ENCODE measurements at places on chromosomes 5 and 9.
A peak's percentile ranks its signal among the peaks of the same experiment; 100 is the strongest.

GRCh38 chr5:142016556-142016955, 3.7 kb upstream of the GNPDA1 start:
- H3K4me1 ChIP-seq = peaks cover 78% of the 10 kb centered on the region
- H3K4me3 ChIP-seq = peak overlapping the region; percentile 68
- peak; percentile 47 for DNase-seq
- H3K36me3 ChIP-seq = peaks cover 8% of the 10 kb centered on the region

DNA sequence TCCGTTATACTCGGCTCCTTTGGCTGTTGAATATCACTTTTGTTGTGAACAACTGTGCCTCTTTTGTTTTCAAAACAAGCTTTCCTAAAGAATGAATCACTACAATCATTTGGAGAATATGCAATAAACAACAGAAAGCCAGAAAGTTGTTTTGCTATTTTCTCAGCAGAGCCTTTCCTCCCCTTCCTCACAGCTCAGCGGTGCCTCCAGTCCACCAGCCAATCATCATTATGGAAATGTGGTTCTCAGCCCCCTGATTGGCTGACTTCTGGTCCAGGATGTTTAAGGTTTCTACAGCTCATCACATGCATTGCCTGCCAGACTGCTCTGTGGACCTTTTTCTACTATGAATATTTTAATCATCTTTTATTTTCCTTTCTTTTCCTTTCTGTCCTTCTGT, 9.1 kb upstream of the ZNF608 start:
- DNase-seq = no peak
- H3K27ac ChIP-seq = no peak overlapping the region
- peaks cover 5% of the 10 kb centered on the region for H3K27me3 ChIP-seq
- no peaks in the 10 kb centered on the region for H3K36me3 ChIP-seq

DNA sequence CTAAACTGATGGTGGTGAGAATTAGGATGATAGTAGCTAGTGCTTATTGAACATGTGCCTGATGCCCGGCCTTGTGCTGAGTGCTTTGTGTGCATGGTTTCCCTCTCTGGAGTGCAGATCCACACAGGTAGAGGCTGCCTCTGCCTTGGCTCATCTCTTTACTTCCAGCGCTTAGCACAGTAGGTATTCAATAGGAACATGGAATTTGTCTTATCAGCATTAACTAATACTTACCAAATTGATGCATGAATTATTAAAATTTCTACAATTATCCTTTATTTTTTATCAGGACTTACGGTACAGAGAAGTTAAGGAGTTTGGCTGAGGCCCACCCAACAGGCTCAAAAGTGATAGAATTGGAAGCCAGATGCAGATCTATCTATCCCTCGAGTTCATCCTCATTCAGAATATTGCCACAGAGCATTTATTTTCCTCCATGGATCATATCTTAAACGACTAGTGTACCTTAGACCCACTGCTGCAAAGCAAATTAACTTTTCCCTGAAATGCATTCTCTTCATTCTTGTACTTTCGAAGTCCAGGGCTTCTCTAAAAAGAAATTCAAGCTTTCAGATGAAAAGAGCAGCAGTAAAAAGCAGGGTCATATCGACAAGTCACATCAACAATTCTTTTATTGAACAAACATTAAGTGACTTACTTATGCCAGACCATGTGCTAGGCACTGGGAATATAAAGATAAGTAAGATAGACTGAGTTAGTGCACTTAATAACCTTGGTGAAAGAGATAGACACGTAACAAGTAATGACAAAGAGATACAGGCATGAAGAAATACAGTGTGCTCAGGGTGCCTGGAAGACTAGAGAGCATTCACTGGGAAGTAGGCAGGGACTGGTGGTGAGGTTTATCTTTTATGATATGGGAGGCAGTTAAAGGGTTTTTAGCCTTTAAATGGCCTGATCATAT, 290.0 kb downstream of the ARRDC3 start:
- no peaks in the 10 kb centered on the region for H3K36me3 ChIP-seq
- peaks cover 2% of the 10 kb centered on the region for H3K27me3 ChIP-seq
- DNase-seq = no peak
- H3K4me3 ChIP-seq = no peak overlapping the region
- H3K4me1 ChIP-seq = no peaks in the 10 kb centered on the region

GRCh38 chr9:85112391-85112790, 442.9 kb downstream of the NTRK2 start:
- H3K27me3 ChIP-seq = peaks cover 5% of the 10 kb centered on the region
- H3K4me1 ChIP-seq = no peaks in the 10 kb centered on the region
- no peaks in the 10 kb centered on the region for H3K36me3 ChIP-seq
- H3K27ac ChIP-seq = no peak overlapping the region
- no peak overlapping the region for H3K4me3 ChIP-seq
- no peak for DNase-seq

DNA sequence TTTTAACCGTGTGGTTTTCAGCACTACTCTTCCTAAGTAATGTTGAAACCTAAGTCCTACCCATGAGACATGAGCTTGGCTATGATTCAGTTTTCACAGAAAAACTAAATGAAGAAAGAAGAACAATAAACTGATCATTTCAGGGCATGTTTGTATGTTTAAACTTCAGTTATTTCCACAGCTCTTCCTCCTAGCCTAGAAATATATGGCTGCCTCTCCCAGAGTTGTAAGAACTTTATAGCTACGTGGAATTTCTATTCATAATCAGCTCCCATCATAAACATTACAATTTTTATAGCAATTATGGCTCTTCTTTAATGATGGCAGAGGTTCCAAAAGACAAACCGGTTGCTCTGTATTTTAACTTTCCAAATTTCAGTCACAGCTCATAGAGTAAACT, 314.7 kb upstream of the ADAMTSL1 start:
- no peaks in the 10 kb centered on the region for H3K27me3 ChIP-seq
- H3K27ac ChIP-seq = no peak overlapping the region
- H3K4me1 ChIP-seq = no peaks in the 10 kb centered on the region
- H3K36me3 ChIP-seq = no peaks in the 10 kb centered on the region
- H3K4me3 ChIP-seq = no peak overlapping the region
- no peak for DNase-seq

GRCh38 chr5:159091065-159091464, 8.7 kb downstream of the EBF1 start:
- no peak overlapping the region for H3K4me3 ChIP-seq
- no peaks in the 10 kb centered on the region for H3K36me3 ChIP-seq
- no peak overlapping the region for H3K27ac ChIP-seq
- peaks cover 11% of the 10 kb centered on the region for H3K4me1 ChIP-seq

DNA sequence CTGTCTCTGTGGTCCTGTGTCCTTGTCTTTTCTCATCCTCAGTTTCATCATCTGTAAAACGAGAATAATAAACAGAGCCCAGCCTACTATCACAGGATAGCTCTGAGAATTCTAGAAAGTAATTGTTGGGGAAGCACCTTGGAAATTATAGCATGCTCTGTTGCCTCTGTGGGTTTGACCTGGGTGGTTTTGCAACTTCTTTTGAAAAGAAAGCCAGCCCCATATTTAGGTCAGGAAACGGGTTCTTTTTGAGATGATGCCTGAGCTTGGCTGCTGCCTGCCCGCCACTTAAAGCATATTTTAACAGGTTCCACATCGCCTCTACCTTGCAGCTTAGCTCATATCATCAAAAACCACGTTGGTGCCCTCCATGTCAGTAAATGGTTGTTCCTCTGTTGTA, 111.1 kb downstream of the TLR4 start:
- no peaks in the 10 kb centered on the region for H3K36me3 ChIP-seq
- H3K27me3 ChIP-seq = peaks cover 36% of the 10 kb centered on the region
- no peak overlapping the region for H3K27ac ChIP-seq
- DNase-seq = no peak

GRCh38 chr5:4083591-4084337, 488.1 kb downstream of the IRX1 start:
- no peaks in the 10 kb centered on the region for H3K27me3 ChIP-seq
- no peaks in the 10 kb centered on the region for H3K36me3 ChIP-seq
- H3K4me3 ChIP-seq = no peak overlapping the region

- no peaks in the 10 kb centered on the region for H3K4me1 ChIP-seq
- no peak overlapping the region for H3K4me3 ChIP-seq
- H3K27me3 ChIP-seq = no peaks in the 10 kb centered on the region
- DNase-seq = no peak
- H3K27ac ChIP-seq = no peak overlapping the region
- no peaks in the 10 kb centered on the region for H3K36me3 ChIP-seq
Measured at GRCh38 chr9:9412241-9412640, 1200.6 kb downstream of the PTPRD start.

GRCh38 chr5:123659495-123659894, 147.5 kb downstream of the CSNK1G3 start:
- H3K27me3 ChIP-seq = peaks cover 2% of the 10 kb centered on the region
- H3K36me3 ChIP-seq = no peaks in the 10 kb centered on the region
- no peak overlapping the region for H3K27ac ChIP-seq

- H3K4me1 ChIP-seq = peaks cover 4% of the 10 kb centered on the region
- no peaks in the 10 kb centered on the region for H3K27me3 ChIP-seq
- no peak for DNase-seq
- no peaks in the 10 kb centered on the region for H3K36me3 ChIP-seq
- H3K27ac ChIP-seq = no peak overlapping the region
Measured at GRCh38 chr5:149420545-149421371, 41.7 kb upstream of the IL17B start.

DNA sequence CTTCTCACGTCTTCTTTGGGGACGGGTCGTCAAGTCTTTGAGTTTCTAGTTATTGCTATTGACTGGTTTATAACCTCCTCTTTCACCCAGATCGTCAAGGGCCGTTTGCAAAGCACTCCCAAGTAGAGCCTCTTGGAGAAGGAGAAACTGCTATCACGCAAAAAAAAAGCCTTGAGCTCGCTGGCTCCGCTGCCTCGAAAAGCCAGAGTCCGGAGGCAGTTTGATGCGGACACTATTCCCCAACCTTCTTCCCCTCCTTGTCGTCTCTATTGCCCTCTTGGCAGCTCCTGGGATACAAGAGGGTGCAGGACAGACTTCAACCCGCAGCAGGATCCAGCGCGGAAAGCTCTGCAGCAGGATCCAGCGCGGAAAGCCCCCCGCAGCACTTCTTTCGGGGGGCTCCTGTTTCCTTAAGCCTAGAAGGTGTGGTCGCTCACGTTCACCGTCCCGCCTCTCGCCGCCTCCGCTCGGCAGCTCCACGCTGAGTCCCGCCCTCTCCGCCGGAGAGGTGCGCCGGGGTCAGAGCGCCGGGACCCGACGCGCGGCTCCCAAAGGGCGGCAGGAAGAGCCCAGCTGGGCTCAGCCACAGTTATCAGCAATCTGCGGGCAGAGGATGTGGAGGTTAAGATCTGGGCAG, at the start of gene PCDHAC1:
Gene PCDHAC1 (plus strand): TSS at position 494 of the 637 bp plus-strand sequence. CDS start 594 bp downstream, outside the sequence.
- no peak within 1 kb of the TSS for H3K27ac ChIP-seq
- peaks cover 1% of the 10 kb centered on the region for H3K4me1 ChIP-seq

- H3K4me3 ChIP-seq = no peak overlapping the region
- DNase-seq = no peak
- H3K4me1 ChIP-seq = no peaks in the 10 kb centered on the region
- H3K27me3 ChIP-seq = peaks cover 9% of the 10 kb centered on the region
- no peaks in the 10 kb centered on the region for H3K36me3 ChIP-seq
Measured at GRCh38 chr5:170662966-170663365, 120.6 kb upstream of the GABRP start.

GRCh38 chr5:51347157-51347556, 36.1 kb upstream of the ISL1 start:
- no peaks in the 10 kb centered on the region for H3K4me1 ChIP-seq
- no peak for DNase-seq
- no peak overlapping the region for H3K4me3 ChIP-seq
- H3K27me3 ChIP-seq = no peaks in the 10 kb centered on the region
- no peaks in the 10 kb centered on the region for H3K36me3 ChIP-seq

DNA sequence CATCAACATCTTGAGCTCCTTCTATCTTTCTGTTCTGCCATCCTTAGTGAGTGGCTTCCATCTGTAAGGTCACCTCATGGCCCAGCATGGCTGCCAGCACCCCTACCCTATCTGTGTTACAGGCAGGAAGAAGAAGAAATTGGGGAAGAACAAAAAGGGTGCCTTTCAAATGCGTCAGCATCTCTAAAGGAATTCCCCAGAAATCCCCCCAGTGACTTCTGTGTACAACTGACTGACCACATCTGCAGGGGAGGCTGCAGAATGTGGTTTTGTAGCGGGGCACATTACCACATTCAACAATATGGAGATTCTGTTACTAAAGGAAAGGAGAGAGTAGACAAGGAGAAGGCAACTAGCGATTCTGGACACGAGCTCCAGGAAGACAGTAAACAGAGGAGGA, 40.1 kb downstream of the ALG2 start:
- H3K4me1 ChIP-seq = peaks cover 71% of the 10 kb centered on the region
- peak; percentile 50 for DNase-seq
- H3K27me3 ChIP-seq = peaks cover 2% of the 10 kb centered on the region
- H3K27ac ChIP-seq = peak overlapping the region; percentile 78
- H3K4me3 ChIP-seq = peak overlapping the region; percentile 41

DNA sequence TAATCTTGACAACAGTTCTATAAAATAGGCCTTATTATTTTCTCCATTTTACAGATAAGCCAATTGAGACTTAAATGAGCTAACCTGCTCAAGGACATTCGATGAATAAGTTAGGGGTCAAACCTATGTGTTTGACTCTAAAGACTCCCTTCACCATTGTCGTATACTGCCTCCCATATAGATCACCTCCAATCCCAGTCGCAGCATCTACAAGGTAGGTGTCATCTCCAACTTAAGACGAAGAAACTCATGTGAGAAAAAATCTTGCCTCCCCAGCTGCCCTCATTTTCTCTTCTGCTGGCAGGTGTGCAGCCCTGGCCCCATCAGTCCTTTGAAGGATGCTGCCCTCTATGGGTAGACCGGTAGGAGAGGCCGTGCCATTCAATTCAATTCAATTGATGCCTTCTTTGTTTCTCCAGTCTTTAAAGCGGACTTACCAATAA, 75.2 kb upstream of the SMARCA2 start:
- H3K27me3 ChIP-seq = peaks cover 4% of the 10 kb centered on the region
- no peak overlapping the region for H3K4me3 ChIP-seq
- no peak overlapping the region for H3K27ac ChIP-seq
- no peaks in the 10 kb centered on the region for H3K36me3 ChIP-seq

DNA sequence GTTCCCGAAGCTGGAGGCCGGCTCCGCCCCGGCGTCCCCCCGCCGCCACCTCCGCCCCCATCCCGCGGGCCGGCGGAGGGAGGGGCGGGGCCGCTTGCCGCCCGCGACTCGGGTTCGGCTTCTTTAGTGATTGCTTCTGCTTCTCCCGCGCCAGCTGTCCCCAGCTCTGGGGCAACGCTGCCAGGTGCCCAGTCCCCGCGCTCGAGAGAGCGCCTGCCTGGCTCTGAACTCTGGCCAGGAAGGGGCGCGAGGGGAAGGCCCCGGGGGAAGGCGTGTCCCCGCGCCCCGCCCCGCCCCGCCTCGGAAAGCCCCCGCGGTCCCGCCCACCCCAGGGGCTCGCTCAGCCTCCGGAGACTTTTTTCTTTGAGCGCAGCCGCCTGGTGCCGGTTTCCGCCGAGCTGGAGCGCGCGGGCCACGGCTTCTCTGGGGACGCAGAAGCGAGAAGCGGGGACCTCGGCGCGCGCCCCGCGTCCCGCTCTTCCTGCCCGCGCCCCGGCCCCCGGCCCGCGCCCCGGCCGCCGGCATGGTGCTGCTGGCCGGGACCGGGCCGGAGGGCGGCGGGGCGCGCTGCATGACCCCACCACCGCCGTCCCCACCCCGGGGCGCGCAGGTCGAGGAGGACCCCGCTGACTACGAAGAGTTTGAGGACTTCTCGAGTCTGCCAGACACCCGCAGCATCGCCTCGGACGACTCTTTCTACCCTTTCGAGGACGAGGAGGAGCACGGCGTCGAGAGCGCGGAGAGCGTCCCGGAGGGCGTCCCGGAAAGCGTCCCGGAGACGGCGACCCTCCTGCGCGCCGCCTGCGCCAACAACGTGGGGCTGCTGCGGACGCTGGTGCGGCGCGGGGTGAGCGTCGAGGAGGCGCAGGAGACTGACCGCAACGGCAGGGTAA, at the start of gene ANKRD33B:
Gene ANKRD33B (plus strand): TSS at position 126 of the 893 bp plus-strand sequence. CDS start 398 bp downstream, at position 524.
- peak within 1 kb of the TSS; percentile 90 for H3K4me3 ChIP-seq
- H3K4me1 ChIP-seq = peaks cover 31% of the 10 kb centered on the region
- DNase-seq = peak; percentile 83
- H3K27ac ChIP-seq = peak within 1 kb of the TSS; percentile 82
- peaks cover 20% of the 10 kb centered on the region for H3K27me3 ChIP-seq
- H3K36me3 ChIP-seq = peaks cover 4% of the 10 kb centered on the region
